ENCODE measurements at places on chromosomes 13 and 19. TPM values are rescaled to one million over a fixed set of nuclear protein-coding genes. Genes with fewer than 3 reads are reported as not detected.

Gene ADAT3
- 1.5 TPM for total RNA-seq

DNA sequence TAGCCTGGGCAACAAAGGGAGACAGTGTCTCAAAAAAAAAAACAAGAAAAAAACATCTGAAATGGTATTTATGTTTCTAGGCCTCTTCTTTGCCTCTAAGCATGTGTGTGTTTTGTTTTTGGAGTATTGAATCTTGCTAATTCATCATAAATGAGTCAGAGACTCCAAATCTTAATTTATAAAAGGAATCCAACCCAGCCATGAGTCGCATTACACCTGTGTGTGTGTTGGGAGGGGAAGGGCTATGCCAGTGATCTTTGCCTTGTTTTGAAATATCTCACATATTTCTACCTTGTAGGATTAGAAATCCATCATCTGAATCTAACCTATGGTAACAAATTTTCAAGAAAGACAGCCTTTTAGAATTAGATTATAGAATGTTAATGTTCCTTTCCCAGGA lies 4.0 kb downstream of the ZNF331 start:
- no peaks in the 10 kb centered on the region for H3K27me3 ChIP-seq
- no peak overlapping the region for H3K27ac ChIP-seq

DNA sequence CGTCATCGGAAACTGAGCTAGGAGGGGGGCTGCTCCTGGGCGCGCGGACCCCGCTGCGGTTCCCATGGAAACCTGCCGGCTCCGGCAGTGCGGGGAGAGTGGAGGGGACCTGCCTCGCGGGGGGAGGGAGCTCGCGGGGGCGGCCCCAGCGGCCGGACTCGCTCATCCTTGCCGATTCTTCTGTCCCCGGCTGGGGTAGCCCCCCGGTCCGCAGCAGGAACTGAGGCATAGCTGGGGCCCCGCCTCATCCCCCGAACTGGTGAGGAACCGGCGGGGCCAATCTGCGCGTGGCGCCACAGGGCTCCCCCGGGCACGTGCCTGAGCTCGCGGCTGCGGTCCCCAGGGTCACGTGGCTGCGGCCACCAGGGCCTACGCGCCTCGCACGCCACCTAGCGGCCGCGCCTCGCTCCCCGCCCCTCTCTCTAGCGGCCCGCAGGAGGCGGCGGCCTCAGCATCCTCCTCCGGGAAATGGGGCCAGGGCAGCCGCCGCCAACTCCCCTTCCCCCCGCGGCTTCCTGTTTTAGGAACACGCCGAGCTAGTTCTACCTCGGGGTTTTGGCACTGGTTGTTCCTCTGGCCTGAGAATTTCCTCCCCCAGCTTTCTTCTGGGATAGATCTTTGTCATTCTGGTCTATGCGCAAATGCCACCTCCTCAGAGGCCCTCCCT lies 1.7 kb upstream of the ELAVL3 start:
- peaks cover 46% of the 10 kb centered on the region for H3K36me3 ChIP-seq
- DNase-seq, result no peak
- peak overlapping the region; percentile 57 for H3K27ac ChIP-seq
- peak overlapping the region; percentile 43 for H3K4me3 ChIP-seq
- peaks cover 41% of the 10 kb centered on the region for H3K4me1 ChIP-seq

GRCh38 chr13:94192431-94192975 lies 287.0 kb downstream of the DCT start:
- no peak overlapping the region for H3K27ac ChIP-seq
- no peaks in the 10 kb centered on the region for H3K36me3 ChIP-seq
- no peaks in the 10 kb centered on the region for H3K27me3 ChIP-seq
- DNase-seq, result no peak
- H3K4me1 ChIP-seq, result no peaks in the 10 kb centered on the region

Gene LILRB3
- total RNA-seq, result 1.7 TPM

- DNase-seq, result no peak
- H3K27me3 ChIP-seq, result no peaks in the 10 kb centered on the region
- no peak overlapping the region for H3K4me3 ChIP-seq
- H3K4me1 ChIP-seq, result peaks cover 15% of the 10 kb centered on the region
- H3K27ac ChIP-seq, result no peak overlapping the region
Observed at GRCh38 chr19:47280183-47280797, 5.6 kb downstream of the INAFM1 start.

Gene LILRB2
- total RNA-seq, result 1.6 TPM

Gene EPSTI1
- 16.0 TPM for total RNA-seq

Gene FUT2
- total RNA-seq, result not detected

Gene ZNF708
- 43.2 TPM for total RNA-seq

GRCh38 chr13:68467160-68467559 lies 1237.0 kb upstream of the PCDH9 start:
- no peak overlapping the region for H3K27ac ChIP-seq
- H3K27me3 ChIP-seq, result no peaks in the 10 kb centered on the region
- DNase-seq, result no peak
- no peaks in the 10 kb centered on the region for H3K4me1 ChIP-seq
- H3K36me3 ChIP-seq, result no peaks in the 10 kb centered on the region
- no peak overlapping the region for H3K4me3 ChIP-seq

- H3K27ac ChIP-seq, result no peak overlapping the region
- H3K27me3 ChIP-seq, result peaks cover 16% of the 10 kb centered on the region
- no peak for DNase-seq
- peaks cover 5% of the 10 kb centered on the region for H3K4me1 ChIP-seq
- H3K36me3 ChIP-seq, result peaks cover 6% of the 10 kb centered on the region
- no peak overlapping the region for H3K4me3 ChIP-seq
Observed at GRCh38 chr19:50460161-50460765, 16.0 kb upstream of the EMC10 start.

DNA sequence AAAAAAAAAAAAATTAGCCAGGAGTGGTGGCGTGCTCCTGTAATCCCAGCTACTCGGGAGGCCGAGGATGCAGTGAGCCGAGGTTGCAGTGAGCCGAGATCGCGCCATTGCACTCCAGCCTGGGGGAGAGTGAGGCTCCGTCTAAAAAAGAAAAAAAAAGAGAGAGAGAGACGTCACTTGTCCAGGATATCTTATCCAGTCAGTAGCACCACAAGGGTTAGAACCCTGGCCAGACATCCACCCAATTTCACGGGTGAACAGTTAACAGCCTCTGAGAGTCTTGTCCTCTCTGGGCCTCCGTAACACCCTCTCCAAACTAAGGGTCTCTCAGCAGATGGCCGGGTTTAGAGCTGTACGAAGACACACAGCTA lies 917 bp upstream of the CLPTM1 start:
- H3K36me3 ChIP-seq, result peaks cover 19% of the 10 kb centered on the region
- H3K4me3 ChIP-seq, result peak overlapping the region; percentile 97
- DNase-seq, result no peak
- H3K27ac ChIP-seq, result peak overlapping the region; percentile 99
- peaks cover 65% of the 10 kb centered on the region for H3K4me1 ChIP-seq

Gene JSRP1
- 0.69 TPM for total RNA-seq

Gene PLIN4
- 0.50 TPM for total RNA-seq

Gene ICAM4
- 1.8 TPM for total RNA-seq

Gene GNG7
- total RNA-seq, result 6.2 TPM

DNA sequence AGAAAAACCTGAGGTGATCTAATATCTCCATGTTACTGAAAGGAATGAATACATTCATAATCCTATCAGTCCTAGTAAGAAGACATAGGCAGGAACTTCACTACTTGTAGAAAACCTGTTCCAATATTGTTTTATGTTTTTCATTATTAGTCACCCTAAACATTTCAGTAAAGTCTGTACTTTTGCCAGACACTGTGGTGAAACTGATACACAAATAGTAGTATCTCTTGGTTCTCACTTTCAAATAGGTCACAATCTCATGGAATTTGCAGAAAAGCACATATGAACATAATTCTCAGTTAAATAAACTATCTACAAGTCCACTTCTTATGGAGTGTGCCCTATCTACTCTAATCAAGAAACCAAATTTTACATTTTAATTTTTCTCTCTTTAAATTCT lies 88.3 kb upstream of the PCDH9 start:
- no peak for DNase-seq
- no peaks in the 10 kb centered on the region for H3K27me3 ChIP-seq
- H3K36me3 ChIP-seq, result no peaks in the 10 kb centered on the region
- H3K4me3 ChIP-seq, result no peak overlapping the region
- H3K4me1 ChIP-seq, result no peaks in the 10 kb centered on the region

DNA sequence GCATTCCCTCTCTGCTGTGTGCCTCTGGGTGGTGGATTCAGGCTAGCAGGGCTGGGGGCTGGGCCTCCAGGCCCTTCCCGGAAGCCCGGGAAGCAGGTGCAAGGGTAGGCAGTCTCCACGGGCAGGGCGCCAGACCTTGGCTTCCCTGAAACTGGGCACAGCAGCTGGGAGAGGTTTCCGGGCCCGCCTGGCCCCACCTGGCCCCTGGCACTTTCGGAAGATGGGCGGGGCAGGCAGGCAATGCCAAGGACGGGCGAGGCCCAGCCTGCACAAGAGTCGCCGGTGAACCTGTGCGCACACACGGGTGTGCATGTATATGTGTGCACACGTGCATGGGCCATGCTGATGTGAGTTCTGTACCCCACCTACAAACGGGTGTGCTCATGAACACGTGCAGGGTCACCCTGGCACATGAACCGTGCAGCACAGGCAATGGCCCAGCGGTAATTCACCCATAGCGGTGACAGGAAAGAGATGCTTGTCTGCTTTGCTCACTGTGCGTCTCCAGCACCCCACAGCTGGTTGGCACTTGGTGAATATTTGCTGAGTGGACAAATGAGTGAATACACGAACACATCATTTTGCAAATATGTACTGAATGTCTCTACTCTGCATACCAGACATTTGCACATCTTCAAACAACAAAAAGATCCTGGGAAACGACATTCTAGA lies 15.3 kb downstream of the GADD45B start:
- peaks cover 32% of the 10 kb centered on the region for H3K27me3 ChIP-seq
- DNase-seq, result peak; percentile 17
- H3K4me3 ChIP-seq, result no peak overlapping the region
- no peak overlapping the region for H3K27ac ChIP-seq

DNA sequence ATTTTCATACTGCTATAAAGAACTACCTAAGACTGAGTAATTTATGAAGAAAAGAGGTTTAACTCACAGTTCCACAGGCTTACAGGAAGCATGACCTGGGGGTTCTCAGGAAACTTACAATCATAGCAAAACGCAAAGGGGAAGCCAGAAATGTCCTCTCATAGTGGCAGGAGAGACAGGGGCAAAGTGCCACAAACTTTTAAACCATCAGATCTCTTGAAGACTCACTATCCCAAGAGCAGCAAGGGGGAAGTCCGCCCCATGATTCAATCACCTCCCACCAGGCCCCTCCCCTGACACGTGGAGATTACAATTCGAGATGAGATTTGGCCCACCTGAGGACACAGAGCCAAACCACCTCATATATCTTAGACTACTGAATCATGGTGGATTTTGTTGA lies 198.7 kb downstream of the KCTD12 start:
- H3K36me3 ChIP-seq, result no peaks in the 10 kb centered on the region
- H3K27ac ChIP-seq, result no peak overlapping the region
- H3K27me3 ChIP-seq, result no peaks in the 10 kb centered on the region
- H3K4me1 ChIP-seq, result no peaks in the 10 kb centered on the region
- no peak for DNase-seq

DNA sequence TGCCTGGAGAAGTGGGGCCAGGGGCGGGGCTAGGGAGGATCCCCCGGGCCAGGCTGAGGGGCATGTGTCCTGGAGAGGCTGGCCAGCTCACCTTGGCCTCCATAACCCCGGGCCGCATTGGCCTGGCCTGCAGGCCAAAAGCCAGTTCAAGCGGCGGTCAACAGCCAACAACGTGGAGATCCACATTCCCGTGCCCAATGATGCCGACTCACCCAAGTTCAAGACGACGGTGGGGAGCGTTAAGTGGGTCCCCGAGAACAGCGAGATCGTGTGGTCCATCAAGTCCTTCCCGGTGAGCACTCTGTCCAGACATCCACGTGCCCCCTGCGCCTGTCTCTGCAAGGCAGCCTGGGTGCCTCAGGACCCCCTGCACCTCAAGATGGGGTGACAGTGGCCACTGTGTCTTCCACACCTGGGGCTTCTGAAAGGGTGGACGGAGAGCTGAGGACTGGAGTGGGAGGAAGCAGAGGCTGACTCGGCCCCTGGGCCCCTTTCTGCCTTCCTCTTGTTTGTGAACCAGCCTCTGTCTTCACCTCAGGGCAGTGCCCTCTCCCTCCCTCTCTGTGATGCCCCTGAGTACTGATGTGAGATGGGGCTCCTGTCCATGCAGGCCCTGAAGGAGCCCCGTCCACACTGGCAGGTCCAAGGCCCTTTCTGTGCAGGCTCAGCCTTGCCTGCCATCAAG lies 31.1 kb downstream of the AP1M1 start:
- H3K27me3 ChIP-seq, result no peaks in the 10 kb centered on the region
- H3K36me3 ChIP-seq, result peaks cover 97% of the 10 kb centered on the region
- no peak overlapping the region for H3K4me3 ChIP-seq
- no peak overlapping the region for H3K27ac ChIP-seq

Gene TYROBP
- 14.1 TPM for total RNA-seq

DNA sequence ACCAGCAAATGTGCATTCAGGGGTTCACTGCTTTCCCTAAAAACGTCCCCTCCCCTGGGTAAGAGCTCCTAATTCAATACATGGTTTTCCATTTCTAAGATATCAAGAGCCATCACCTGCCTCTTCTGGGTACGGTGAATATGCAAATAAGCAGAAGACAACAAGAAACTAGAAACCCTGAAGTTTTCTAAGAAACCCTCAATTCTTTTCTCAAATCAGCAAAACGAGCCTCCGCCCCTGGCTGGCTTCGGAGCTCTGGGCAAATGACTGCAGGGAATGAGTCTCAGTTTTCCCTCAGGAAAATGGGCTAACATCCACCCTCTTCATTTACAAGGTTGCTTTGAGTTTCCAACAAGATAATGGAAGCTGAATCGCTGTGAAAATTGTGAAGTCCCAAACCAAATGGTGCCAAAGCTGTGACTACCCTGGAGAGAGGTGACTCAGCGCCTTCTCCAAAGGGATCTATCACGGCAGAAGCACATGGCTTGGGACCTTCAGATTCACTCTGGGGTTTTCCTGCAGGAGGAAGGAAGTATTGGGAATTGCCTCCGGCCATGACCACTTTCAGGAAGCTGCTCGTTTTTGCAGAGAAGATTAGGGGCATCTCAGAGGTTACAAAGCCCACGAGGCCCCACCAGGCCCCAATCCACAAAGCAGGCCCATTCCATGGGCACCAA lies 26.6 kb downstream of the KLF2 start:
- peaks cover 9% of the 10 kb centered on the region for H3K4me1 ChIP-seq
- H3K27me3 ChIP-seq, result no peaks in the 10 kb centered on the region
- no peak overlapping the region for H3K4me3 ChIP-seq
- no peak overlapping the region for H3K27ac ChIP-seq
- no peak for DNase-seq

Gene UPK1A
- total RNA-seq, result not detected

DNA sequence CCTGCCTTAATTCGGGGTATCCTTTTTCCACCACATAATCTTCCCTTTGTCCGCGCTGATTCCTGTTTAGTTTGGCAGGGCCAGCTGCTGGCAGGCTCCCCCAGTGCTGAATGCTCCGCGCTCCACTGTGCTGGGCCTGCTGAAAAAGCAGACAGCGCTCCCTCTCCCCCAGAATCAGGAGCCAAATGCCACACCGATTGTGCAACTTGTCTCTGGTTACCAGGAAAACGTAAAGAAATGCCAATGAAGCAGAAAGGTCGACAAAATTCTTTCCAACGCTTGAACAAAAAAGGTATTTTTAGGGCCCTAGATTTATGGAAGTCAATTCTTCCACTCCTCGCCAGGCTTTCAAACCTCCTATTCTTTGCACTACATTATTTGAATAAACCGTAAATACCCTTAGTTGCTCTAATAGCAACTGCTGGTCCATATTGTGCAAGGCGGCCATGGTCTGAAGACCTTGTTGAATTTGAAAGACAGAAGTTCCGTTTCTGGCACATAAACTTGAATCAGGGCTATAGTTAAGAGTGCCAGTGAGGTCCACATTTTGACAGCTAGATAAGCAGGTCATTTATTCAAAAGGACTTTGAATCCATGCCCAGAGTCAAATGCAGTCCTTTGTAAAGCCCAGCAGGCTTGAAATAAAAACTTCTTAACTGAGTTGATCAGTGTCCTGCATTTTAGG lies 206.7 kb upstream of the RFC3 start:
- H3K27ac ChIP-seq, result peak overlapping the region; percentile 95
- H3K36me3 ChIP-seq, result no peaks in the 10 kb centered on the region
- peak overlapping the region; percentile 20 for H3K4me3 ChIP-seq
